ENCODE measurements at places on chromosomes 1 and 21.

DNA sequence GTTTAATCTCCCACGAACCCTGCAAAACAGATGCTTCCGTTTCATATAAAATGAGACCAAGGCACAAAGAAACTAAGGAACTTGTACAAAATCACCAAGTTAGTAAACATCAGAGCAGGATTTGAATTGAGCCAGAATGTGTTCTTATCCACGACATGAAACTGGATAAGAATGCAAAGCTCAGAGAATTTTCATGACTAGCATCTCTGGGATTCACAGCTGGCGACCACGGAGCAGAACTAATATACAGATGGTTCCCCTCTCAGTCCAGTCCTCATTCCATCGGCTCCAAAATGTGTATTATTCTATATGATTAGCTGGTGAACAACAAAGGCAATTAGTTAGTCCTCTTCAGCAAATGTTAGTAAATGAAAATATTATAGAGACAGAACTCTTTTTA lies 72.3 kb upstream of the ERG start:
- no peak for DNase-seq

GRCh38 chr1:154719586-154720327 lies 111.8 kb upstream of the ADAR start:
- no peak for DNase-seq

GRCh38 chr1:151007853-151008243 lies 401 bp upstream of the PRUNE1 start:
- DNase-seq = no peak

GRCh38 chr1:93746021-93746812 lies 64.6 kb upstream of the BCAR3 start:
- DNase-seq = no peak

GRCh38 chr1:165659581-165659895 lies 28.5 kb downstream of the MGST3 start:
- no peak for DNase-seq

GRCh38 chr1:10767282-10767681 lies 29.2 kb downstream of the CASZ1 start:
- DNase-seq = no peak

DNA sequence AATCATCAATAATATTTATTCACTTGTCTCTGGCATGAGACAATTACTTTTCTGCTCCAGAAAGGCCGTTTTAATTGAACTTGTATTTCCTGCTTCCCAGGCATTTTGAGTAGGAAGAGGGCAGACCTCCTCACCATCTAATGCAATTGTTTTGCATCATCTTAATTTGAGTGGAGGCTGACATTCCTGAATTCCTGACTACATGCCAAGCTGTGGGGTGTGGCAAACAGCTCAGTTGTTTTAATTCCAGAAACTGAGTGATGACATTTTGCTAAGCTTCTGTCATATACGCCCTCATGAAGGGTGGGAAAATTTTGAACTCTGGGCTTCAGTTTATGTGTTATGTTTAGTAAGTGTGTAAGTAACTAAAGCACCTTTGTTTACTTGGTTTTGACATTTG lies 125.4 kb upstream of the USP25 start:
- peak; percentile 85 for DNase-seq

DNA sequence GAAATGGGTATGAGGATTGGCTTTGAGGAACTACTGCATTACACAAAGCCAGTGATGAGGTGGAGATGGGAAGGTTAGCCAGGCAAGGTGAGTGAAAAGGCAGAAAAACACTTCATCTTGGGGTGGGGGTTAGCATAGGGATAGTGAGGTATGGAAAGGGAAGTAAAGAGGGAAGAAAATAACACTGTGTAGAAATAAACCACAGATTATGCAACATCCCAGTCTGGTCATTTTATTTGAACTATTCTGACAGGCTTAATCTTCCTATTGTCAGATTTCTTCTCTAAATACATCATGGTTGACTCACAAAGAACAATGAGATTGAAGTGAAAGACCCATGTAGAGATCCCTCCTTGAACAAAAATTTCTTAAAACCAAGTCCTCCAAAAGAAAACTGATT lies 640.2 kb downstream of the PTPRC start:
- DNase-seq = peak; percentile 26

All from choroid plexus epithelial cell (primary cell).